ENCODE measurements at places on chromosomes 4 and X. TPM values are rescaled to one million over a fixed set of nuclear protein-coding genes. Genes with fewer than 3 reads are reported as not detected.

Gene DCAF8L2
- total RNA-seq: not detected

Gene NDUFC1
- total RNA-seq: 34.7 TPM

Gene PHOX2B
- not detected for total RNA-seq

Gene GAGE12H
- not detected for total RNA-seq

Gene USP17L13
- total RNA-seq: not detected

Gene MAGEB16
- not detected for total RNA-seq

Gene WNK3
- total RNA-seq: 0.51 TPM

DNA sequence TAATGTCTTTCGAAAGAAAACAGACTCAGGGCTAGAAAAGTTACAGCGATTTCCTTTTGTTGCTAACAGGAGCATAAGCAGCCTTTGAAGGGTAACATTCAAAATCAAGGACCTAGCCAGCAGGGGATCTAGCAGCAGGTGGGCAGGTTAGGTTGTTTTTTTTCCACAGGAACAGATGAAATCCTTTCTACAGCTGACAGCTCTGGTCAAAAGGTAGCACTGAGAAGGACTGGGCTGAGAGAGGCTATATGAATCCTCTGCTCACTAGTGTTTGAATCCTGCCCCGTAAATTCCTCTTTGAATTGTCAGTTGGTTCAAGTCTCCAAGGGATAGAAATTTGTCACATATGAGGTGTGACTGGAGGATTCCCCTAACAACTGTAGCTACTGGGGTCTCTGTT is 188.2 kb downstream of the SH2D1A start:
- no peak for DNase-seq

DNA sequence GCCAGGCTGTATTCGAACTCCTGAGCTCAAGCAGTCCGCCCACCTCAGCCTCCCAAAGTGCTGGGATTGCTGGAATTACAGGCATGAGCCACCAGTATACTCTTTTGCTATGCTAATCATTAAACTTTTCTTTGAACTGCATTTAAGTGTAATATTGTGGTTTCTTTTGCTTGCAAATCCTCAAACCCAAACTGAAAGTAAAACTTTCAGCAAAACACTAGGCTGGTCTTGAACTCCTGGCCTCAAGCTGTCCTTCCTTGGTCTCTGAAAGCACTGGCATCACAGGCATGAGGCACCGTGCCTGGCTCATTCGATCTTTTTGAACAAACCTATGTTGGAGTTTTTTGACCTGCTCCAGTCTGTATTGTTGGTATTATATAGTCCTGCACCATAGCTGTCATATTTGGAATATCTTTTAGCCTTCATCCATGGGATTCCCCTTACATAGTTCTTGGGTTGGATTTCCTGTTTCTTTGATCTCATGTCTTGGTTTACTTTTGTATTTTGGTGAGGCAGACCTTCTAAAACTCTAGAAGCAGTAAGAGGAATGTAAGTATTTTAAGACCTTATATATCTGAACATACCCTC is 34.1 kb downstream of the MOB1B start:
- DNase-seq: peak; percentile 53

DNA sequence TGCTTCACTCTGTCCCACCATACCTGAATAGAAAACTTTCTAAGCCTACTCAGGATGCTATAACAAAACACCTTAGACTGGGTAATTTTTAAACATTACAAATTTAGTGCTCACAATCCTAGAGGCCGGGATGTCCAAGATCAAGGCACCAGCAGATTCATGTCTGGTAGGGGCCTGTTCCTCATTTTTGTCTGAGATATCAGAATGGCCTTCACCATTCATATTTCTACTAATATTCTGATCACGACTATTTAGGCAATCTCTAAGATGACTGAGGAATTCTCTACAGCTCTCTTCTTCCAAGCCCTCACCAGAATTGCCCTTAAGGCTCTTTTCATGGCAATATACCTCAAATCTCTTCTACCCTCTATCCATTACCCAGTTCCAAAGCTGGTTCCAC is 77.4 kb upstream of the NRK start:
- DNase-seq: no peak

DNA sequence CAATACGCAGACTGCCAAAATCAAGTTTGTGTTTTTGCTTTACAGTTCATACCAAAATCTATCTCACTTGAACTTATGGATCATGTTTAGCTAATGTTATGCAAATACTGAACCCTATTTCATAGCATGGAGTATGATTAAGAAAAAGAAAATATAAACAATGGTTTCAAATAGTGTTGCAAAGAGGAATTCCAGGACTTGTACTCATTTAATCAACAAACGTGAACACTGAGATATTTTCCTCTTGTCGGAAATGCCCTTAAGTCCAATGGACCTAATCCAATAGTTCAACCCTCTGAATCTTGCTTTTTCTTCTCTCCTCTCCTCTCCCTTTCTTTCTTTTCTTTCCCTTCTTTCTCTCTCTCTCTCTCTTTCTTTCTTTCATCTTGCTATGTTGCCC is 30.8 kb downstream of the RASL11B start:
- DNase-seq: peak; percentile 23

GRCh38 chr4:177862541-177863176 is 420.4 kb upstream of the AGA start:
- DNase-seq: no peak

DNA sequence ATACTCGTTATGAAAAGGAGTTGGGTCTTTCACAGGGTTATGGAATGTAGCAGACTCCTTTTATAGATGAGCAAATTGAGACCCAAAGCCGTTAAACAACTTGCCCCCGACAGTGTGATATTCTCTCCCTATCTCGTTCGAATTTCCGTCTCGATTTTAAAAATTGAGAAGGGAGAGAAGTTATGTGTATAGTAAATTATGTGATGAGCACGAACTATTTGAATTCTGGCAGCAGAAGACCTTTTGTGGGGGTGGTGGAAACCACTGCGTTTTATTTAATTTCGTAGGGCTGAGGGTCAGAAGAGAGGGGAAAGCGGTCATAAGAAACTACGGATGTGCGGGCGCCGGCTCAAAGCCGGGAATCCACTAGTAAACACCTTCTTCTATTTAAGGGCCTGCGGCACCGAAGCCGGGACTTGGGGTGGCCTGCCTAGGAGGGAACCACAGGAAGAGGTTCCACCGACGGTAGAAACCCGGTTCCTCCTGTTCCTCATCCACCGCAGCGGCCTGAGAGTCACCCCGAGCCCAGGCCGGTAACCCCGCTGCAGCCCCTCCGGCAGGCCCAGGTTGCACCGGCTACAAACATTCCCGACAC is 1.5 kb upstream of the DDX3X start:
- peak; percentile 61 for DNase-seq

- DNase-seq: no peak
Measured at GRCh38 chr4:86152454-86152853, 207.4 kb downstream of the MAPK10 start.

GRCh38 chr4:127045861-127046260 is 586.9 kb upstream of the INTU start:
- no peak for DNase-seq

DNA sequence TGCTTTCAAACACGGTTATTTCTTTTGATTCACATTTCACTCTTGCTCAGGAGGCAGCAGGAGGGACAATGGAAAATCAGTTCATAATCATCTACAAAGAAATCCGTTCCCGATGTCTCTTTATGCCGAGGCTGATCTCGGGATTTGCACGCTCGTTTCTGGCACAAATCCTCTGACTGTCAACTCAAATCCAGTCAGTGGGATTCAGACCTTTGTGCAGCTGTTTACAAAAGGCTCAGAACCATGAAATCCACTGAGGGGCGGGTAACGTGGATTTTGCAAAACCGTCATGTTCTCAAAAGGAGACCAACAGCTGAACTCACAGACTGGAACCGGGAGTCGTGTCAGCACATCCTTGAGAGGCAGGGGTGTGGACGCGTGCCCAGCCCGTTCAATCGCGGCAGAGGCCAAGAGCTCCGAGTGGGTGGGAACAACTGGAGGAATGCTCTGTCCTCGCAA is 46.4 kb downstream of the ACOX3 start:
- peak; percentile 82 for DNase-seq

DNA sequence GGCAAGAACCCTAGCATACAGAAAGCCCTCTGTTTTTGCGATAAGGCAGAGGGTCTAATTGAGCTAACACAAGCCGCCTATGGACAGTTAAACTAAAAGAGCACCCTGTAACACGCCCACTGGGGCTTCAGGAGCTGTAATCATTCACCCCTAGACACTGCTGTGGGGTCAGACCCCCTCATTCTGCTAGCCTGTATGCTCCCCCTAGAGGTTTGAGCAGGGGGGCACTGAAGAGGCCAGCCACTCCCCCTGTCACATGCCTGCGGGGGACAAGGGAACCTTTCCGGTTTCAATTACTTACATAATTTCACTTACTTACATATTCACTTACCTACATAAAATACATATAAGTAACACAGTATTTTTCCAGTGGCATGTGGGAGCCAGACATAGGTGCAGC is 469.5 kb upstream of the FAM241A start:
- DNase-seq: no peak

DNA sequence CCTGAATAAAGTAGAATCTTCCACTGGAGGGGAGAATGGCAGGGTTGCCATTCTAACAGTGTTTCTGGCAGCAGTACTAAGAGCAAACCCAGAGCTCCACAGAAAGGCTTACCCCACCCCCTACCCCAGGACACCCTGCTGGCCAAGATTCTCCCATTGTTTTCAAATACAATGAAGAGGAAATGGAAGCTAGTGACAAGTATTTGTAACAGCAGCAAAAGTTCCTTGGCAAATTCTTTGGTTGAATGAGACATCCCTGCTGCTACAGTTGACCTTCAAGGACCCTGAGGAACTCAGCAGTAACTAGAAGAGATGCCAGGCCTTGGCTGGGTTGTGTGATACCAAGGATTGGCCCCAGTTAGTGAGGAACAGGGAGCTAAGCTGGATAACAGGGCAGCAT is 124.2 kb upstream of the DGKK start:
- no peak for DNase-seq

GRCh38 chr4:181138116-181138515 is 1105.1 kb upstream of the TENM3 start:
- DNase-seq: no peak

DNA sequence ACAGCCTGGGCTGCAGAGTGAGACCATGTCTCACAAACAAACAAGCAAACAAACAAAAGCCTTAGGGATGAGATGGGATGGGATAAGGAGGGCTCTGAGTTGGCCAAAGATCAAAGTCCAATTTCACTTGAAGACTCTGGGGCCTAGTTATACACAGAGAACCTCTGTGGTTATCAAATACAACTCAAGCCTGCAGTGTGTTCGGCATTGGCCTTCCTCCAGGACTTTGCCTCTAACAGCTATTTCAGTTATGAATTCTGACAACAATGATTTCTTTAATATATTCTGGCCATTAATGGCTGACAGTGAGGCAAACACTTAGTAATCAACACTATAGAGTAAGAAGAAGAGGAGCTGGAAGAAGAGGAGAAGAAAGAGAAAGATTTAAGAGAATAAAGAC is 171.1 kb downstream of the PDGFRA start:
- peak; percentile 5 for DNase-seq

DNA sequence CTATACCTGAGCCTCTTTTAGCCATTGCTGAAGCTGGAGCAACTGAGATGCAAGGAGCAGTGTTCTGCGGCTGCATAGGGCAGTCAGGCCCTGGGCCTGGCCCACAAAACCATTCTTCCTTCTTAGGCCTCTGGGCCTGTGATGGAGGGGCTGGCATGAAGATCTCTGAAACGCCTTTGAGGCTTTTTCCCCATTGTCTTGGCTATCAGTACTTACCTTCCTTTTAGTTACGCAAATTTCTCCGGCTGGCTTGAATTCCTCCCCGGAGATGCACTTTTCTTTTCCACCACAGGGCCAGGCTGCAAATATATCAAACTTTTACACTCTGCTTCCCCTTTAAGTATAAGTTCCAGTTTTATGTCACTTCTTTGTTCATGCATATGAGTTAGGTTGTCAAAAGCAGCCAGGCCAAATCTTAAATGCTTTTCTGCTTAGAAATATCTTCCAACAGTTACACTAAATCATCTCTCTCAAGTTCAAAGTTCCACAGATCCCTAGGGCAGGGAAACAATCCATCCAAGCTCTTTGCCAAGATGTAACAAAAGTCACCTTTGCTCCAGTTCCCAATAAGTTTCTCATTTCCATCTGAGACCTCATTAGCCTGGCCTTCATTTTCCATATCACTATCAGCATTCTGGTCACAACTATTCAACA is 194.4 kb upstream of the PCDH7 start:
- no peak for DNase-seq

- DNase-seq: no peak
Measured at GRCh38 chr4:86398187-86398586, 38.3 kb upstream of the MAPK10 start.

DNA sequence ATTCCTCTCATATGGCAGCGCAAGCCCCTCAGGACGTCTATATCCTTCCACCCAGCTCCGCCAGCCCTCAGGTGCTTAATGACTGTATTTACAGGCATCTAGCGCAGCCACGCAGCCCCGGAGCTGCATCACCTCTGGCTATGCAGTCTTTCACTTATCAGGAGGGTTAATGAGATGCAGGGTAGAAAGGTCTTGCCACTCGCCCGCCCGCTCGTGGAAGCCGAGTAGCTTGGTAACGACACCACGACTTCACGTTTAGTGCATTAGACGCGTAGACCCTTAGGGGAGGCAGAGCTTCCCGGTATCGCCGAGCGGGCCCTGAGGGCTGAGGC is 1.5 kb upstream of the SLC16A2 start:
- peak; percentile 15 for DNase-seq

DNA sequence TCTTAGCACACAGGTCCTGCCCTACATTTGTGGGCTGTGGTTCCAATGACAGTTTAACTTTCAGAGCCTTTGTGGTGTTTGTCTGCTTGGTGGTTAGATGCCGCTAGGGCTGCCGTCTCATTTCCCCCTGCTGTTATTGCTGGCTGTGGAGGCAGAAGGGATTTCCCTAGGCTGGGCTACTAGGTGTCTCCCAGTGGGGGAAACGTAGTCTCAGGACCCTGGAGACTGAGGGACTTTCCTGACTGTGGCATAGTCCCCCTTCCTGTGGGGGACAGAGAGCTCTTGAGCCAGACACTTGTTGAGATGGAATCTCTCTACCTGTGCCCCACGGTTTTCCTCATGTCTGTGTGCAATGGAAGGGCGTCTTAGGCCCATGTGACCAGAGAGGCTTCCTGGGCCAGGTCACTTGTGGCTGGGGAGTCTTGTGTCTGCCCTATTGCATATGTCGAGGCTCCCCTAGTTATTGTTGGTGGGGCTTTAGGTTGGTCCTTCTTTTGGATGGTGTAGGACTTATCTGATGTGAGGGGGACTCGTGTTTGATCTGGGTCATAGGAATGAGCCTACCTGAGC is 68.2 kb downstream of the ARHGAP10 start:
- DNase-seq: peak; percentile 34

DNA sequence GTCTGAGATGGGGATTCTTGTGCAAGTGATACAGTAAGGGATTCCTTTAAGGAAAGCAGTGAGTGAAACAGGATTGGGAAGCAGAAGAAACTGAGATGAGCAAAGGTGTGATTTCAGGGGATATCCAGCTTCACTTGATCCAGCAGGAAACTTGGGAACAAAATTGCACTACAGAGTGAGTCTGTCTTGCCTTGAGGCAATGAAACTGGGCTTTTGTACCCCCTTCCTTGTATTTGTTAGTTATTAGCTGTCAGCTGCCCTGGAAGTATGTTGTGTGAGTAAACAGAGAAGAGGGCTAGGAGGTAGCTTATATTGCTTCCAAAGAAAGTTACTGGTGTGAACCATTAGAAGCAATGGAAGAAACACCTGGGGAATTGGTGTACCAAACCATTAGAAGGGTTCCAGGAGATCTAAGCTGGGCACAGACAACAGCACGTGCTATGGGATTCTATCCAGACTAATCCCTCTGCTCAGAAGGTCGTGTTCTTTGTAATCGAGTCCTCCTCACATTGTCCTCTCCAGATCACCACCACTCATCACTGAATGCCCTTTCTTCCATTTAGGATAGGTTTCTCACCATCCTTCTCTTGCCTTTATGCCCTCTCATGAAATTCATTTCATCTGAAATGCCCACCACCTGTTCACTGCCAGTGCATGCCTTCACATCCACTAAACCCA is 76.0 kb downstream of the PDLIM5 start:
- DNase-seq: no peak

GRCh38 chr4:178696515-178696914 is 1254.3 kb upstream of the AGA start:
- DNase-seq: no peak
